ENCODE measurements at places on chromosomes 2 and 18. TPM values are rescaled to one million over a fixed set of nuclear protein-coding genes. Genes with fewer than 3 reads are reported as not detected.

GRCh38 chr2:217220228-217221013 is 360.6 kb upstream of the TNP1 start:
- H3K4me1 ChIP-seq = peaks cover 21% of the 10 kb centered on the region
- no peak overlapping the region for H3K4me3 ChIP-seq
- no peaks in the 10 kb centered on the region for H3K27me3 ChIP-seq
- no peak overlapping the region for H3K27ac ChIP-seq
- H3K36me3 ChIP-seq = no peaks in the 10 kb centered on the region

GRCh38 chr18:48296581-48296980 is 112.6 kb downstream of the ZBTB7C start:
- H3K27ac ChIP-seq = no peak overlapping the region
- H3K27me3 ChIP-seq = no peaks in the 10 kb centered on the region
- H3K36me3 ChIP-seq = no peaks in the 10 kb centered on the region
- no peak overlapping the region for H3K4me3 ChIP-seq

DNA sequence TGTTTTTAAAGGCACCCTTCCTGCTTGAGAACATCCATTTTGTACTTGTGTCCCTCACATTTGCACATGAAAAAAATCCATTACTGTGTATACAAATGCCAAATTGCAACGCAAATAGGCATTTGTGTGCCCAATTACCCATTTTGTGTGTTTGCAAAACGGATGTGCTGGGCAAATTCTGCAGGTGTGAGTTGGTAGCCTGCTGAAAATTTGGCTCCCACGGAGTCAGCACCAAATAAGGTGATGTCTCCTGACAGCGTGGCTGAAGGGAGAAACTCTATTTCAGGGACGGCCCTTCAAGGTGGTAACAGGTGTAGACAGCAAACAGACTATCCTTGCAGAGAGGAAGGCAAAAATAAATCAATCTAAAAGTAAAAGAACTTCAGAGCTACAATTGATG is 661.1 kb downstream of the BCL11A start:
- no peaks in the 10 kb centered on the region for H3K27me3 ChIP-seq
- H3K36me3 ChIP-seq = no peaks in the 10 kb centered on the region
- no peak overlapping the region for H3K4me3 ChIP-seq
- H3K27ac ChIP-seq = no peak overlapping the region
- peaks cover 3% of the 10 kb centered on the region for H3K4me1 ChIP-seq
- DNase-seq = no peak

GRCh38 chr2:197037863-197038398 is 111.4 kb upstream of the PGAP1 start:
- no peak overlapping the region for H3K27ac ChIP-seq
- H3K27me3 ChIP-seq = no peaks in the 10 kb centered on the region
- H3K4me3 ChIP-seq = no peak overlapping the region
- no peaks in the 10 kb centered on the region for H3K4me1 ChIP-seq

DNA sequence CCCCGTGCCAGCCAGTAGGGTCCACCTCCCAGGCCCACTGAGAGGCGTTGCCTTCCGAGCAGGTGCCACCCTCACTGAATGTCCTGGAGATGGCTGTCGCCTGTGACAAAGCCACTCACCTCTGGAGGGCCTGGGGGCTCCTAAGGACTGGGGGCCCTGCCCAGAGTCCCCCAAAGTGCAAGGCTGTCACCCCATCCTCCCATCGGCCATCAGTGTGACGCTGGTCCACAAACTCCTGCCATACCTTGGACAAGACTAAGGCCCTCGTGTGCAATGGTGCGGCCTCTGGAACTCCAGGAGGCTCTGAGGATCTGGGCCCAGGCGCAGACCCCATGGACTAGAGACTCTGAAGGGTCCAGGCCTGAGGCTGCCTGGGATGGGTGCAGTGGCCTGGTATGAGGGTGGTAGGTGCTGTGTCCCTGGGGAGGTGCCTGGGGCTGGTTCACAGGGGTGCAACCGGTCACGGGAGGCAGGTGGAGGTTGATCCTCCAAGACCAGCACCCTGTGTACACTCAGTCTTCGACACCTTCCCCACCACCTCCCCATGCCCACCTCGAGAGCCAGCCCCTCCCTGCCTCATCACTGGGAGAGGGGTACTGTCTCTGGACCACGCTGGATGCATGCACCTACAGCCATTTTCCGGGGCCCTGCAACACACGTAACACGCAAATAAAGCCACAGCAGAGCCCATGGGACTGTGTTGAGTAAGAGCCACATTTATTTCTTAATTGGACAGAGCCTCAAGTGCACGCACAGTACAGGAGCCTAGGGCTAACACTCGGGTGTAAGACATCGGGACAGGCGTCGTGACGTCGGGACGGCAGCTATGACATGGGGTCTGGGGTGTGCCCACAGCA is 21.6 kb downstream of the AQP12A start:
- H3K36me3 ChIP-seq = no peaks in the 10 kb centered on the region
- no peaks in the 10 kb centered on the region for H3K4me1 ChIP-seq
- no peaks in the 10 kb centered on the region for H3K27me3 ChIP-seq
- no peak for DNase-seq

GRCh38 chr18:29912351-29912750 is 1130.2 kb downstream of the DSC3 start:
- H3K36me3 ChIP-seq = no peaks in the 10 kb centered on the region
- DNase-seq = no peak
- H3K4me3 ChIP-seq = no peak overlapping the region
- no peak overlapping the region for H3K27ac ChIP-seq
- H3K4me1 ChIP-seq = no peaks in the 10 kb centered on the region
- H3K27me3 ChIP-seq = no peaks in the 10 kb centered on the region

GRCh38 chr2:140526575-140526974 is 1604.2 kb downstream of the LRP1B start:
- H3K27ac ChIP-seq = no peak overlapping the region
- DNase-seq = no peak
- no peak overlapping the region for H3K4me3 ChIP-seq
- no peaks in the 10 kb centered on the region for H3K27me3 ChIP-seq
- H3K36me3 ChIP-seq = no peaks in the 10 kb centered on the region
- no peaks in the 10 kb centered on the region for H3K4me1 ChIP-seq

GRCh38 chr2:118168615-118169014 is 80.3 kb downstream of the INSIG2 start:
- H3K4me3 ChIP-seq = no peak overlapping the region
- DNase-seq = no peak
- no peaks in the 10 kb centered on the region for H3K4me1 ChIP-seq
- no peaks in the 10 kb centered on the region for H3K36me3 ChIP-seq

GRCh38 chr2:100107440-100107839 is 35.0 kb downstream of the AFF3 start:
- peaks cover 7% of the 10 kb centered on the region for H3K4me1 ChIP-seq
- H3K4me3 ChIP-seq = no peak overlapping the region
- H3K27me3 ChIP-seq = peaks cover 3% of the 10 kb centered on the region
- DNase-seq = no peak
- H3K36me3 ChIP-seq = no peaks in the 10 kb centered on the region
- no peak overlapping the region for H3K27ac ChIP-seq

- peak overlapping the region; percentile 95 for H3K27ac ChIP-seq
- no peaks in the 10 kb centered on the region for H3K36me3 ChIP-seq
These were observed 10.3 kb downstream of the TEX44 start for GRCh38 chr2:231602859-231603467.

- DNase-seq = peak; percentile 47
- peaks cover 4% of the 10 kb centered on the region for H3K4me1 ChIP-seq
- H3K27me3 ChIP-seq = no peaks in the 10 kb centered on the region
- peaks cover 25% of the 10 kb centered on the region for H3K36me3 ChIP-seq
- H3K4me3 ChIP-seq = peak overlapping the region; percentile 55
These were observed 1.9 kb upstream of the CFAP53 start for GRCh38 chr18:50268022-50268747.

CCL20 gene
- total RNA-seq = 1.9 TPM

DSC1 gene
- 0.29 TPM for total RNA-seq

CPLX4 gene
- not detected for total RNA-seq

PARD6G gene
- 37.8 TPM for total RNA-seq

LHCGR gene
- total RNA-seq = 0.76 TPM

COLEC12 gene
- total RNA-seq = 12.2 TPM

Measured in esophagus squamous epithelium (tissue), 5 donors.